Small intestine (tissue), 16 donors: ENCODE measurements at places on chromosomes 7 and 10.

DNA sequence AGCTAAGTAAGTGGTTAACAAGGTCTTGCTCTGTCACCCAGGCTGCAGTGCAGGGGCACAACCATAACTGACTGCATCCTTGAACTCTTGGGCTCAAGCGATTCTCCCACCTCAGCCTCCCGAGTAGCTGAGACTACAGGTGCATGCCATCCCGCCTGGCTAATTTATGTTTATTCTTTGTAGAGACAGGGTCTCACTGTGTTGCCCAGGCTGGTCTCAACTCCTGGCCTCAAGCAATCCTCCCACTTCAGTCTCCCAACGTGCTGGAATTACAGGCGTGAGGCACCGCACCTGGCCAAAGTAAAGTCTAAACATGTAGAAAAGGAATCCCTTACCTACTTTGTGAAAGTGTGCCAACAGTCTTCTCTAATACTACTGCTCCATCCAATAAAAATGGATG is 17.9 kb downstream of the PARD3 start:
- no peaks in the 10 kb centered on the region for H3K27me3 ChIP-seq
- H3K4me3 ChIP-seq: no peak overlapping the region
- H3K36me3 ChIP-seq: no peaks in the 10 kb centered on the region
- no peak overlapping the region for H3K27ac ChIP-seq
- H3K4me1 ChIP-seq: peaks cover 6% of the 10 kb centered on the region
- DNase-seq: no peak

- peaks cover 25% of the 10 kb centered on the region for H3K4me1 ChIP-seq
- no peak overlapping the region for H3K4me3 ChIP-seq
- H3K36me3 ChIP-seq: no peaks in the 10 kb centered on the region
- H3K27ac ChIP-seq: no peak overlapping the region
Measured at GRCh38 chr10:50395851-50396250, 144.5 kb upstream of the ASAH2 start.

DNA sequence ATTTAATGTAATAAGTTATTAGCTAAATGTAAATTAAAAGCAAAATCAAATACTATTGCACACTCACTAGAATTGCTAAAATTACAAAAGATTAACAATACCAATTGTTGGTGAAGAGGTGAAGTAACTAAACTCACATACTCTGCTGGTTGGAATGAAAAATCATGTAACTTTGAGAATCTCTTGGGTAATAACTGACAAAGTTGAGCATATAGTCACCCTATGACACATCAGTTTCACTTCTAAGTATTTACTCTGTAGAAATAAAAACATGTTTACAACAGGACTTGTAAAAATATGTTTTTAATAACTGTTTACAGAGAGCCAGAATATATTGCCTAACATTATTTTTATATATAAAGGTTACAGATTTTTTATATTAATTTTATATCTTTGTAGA is 33.6 kb downstream of the CNTNAP2 start:
- no peak overlapping the region for H3K27ac ChIP-seq
- H3K27me3 ChIP-seq: no peaks in the 10 kb centered on the region
- DNase-seq: no peak
- no peaks in the 10 kb centered on the region for H3K36me3 ChIP-seq
- H3K4me3 ChIP-seq: no peak overlapping the region

DNA sequence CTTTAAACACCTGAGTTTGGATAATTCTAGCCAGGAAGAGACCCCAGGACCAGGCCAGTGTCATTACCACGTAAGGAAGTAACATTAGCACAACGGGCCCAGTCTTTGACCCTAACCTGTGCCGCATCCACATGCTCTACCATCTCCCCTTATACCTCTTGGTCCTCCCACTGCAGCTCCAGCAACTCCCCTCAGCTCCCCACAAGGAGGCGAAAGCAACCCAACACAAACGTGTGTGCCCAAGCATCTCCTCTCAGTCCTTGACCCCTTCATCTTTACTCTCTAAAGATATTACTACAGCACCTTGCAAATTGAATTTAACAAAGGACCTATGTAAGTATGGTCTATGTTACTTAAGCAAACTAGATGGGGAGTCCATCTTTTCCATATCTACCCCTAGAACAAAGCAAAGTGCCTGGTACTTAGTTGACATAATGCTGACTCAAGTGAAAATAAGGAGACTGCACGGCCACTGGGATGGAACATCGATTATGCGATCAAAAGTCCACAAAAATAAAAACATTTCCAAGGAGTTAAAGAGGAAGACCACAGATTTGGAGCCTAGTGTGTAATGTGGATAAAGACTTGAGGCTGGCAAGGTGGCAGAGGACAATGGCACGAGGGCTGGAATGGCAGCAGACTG is 147.7 kb downstream of the JAZF1 start:
- no peak for DNase-seq
- H3K27me3 ChIP-seq: no peaks in the 10 kb centered on the region
- no peak overlapping the region for H3K4me3 ChIP-seq
- H3K27ac ChIP-seq: no peak overlapping the region

- H3K27me3 ChIP-seq: no peaks in the 10 kb centered on the region
- peaks cover 2% of the 10 kb centered on the region for H3K4me1 ChIP-seq
- no peaks in the 10 kb centered on the region for H3K36me3 ChIP-seq
- H3K27ac ChIP-seq: no peak overlapping the region
- no peak overlapping the region for H3K4me3 ChIP-seq
- no peak for DNase-seq
Measured at GRCh38 chr7:116697761-116698160, 25.8 kb downstream of the MET start.

DNA sequence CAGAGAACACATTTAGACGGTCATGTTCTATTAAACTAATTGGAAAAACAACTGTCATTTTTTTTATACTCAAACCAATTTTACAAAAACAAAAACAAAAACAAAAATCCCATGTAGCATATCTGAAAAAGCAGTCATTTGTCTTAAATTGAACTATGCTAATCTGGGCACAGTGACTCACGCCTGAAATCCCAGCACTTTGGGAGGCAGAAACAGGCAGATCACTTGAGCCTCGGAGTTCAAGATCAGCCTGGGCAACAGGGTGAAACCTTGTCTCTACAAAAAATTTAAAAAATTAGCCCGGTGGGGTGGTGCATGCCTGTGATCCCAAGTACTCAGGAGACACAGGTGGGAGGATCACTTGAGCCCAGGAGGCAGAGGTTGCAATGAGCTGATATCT is 253.4 kb downstream of the DOCK4 start:
- H3K27ac ChIP-seq: no peak overlapping the region
- H3K27me3 ChIP-seq: no peaks in the 10 kb centered on the region
- no peak for DNase-seq
- H3K4me1 ChIP-seq: no peaks in the 10 kb centered on the region
- no peaks in the 10 kb centered on the region for H3K36me3 ChIP-seq

- peak overlapping the region; percentile 52 for H3K27ac ChIP-seq
- H3K27me3 ChIP-seq: peaks cover 20% of the 10 kb centered on the region
- H3K4me1 ChIP-seq: no peaks in the 10 kb centered on the region
- H3K4me3 ChIP-seq: no peak overlapping the region
- DNase-seq: no peak
Measured at GRCh38 chr10:6071181-6072175, 9.3 kb upstream of the IL2RA start.

DNA sequence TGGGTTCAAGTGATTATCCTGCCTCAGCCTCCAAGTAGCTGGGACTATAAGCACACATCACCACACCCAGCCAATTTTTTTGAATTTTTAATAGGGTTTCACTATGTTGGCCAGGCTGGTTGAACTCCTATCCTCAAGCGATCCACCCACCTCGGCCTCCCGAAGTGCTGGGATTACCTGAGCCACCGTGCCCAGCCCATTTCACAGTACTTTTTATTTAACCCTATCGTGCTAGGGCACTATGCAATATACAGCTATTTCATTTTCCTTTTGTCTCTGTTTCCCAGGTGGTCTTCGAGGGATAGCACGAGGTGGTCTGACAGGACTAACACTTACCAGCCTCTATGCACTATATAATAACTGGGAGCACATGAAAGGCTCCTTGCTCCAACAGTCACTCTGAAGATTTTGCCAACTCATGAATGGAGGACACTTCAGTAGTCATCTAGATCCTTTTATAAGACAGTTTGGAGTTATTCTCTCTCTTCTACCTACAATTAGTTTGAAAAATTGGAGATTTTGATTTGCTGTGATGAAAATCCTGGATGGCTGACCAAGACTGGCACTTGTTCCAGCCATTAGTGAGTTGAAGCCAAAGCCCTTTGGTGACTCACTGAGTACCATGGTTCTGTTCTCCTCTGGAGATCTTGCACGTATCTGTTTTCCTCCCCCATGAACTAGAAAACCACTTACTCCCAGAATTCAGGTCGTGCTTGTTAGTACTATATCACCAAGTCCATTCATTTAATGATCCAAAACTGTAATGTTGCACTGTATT is 27.3 kb downstream of the NCOA4 start:
- no peak overlapping the region for H3K27ac ChIP-seq
- H3K27me3 ChIP-seq: no peaks in the 10 kb centered on the region
- peaks cover 3% of the 10 kb centered on the region for H3K4me1 ChIP-seq

DNA sequence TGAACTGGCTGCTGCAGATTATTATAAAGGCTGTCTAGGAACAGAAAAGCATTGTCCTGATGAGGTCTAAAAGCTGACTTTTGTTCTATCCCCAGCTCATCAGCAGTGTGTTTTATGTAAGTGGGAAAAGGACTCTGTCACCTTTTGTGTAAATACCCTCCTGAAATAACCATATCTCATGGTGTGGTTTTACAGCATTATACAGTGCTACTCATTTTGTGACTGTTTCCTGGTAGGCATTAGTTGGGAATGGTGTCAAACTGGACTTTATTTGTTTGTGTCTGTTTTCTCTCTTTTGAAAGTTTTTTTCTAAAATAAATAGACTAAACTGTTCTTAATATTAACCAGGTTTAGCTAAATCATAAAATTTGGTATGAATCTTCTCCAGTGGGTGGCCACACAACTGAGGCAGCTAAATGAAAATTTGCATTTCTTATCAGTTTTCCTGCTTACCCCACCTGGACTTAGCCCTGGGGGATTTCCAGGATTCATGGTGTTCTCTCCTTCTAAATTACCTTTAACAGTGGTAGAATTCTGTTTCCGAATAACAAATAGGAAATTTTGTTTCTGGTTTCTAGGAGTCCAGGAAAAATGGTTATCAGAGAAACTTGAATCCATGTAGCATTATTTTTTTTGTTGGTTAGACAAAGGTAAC is 140.9 kb downstream of the LHFPL3 start:
- no peaks in the 10 kb centered on the region for H3K27me3 ChIP-seq
- H3K27ac ChIP-seq: no peak overlapping the region
- H3K36me3 ChIP-seq: no peaks in the 10 kb centered on the region

DNA sequence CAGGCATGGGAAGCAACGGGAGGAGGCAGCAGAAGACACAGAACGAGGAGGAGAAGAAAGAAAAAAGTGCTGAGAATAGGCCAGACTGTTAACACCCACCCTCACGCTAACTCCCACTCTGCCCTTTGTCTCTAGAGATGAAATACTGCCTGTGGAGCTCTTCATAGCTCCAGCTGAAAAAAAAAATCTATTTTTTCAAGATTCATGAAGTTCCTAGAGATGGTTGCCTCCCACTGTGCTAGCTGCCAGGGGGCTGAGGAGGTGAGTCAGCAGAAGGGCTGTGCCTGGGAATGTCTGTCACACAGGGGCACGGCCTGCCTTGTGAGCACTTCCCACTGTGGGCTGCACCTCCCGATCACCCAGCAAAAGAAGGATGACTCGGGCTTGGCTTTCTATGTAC is 144.5 kb downstream of the RNF216 start:
- H3K27ac ChIP-seq: no peak overlapping the region
- no peak for DNase-seq
- H3K36me3 ChIP-seq: no peaks in the 10 kb centered on the region

- DNase-seq: no peak
- no peaks in the 10 kb centered on the region for H3K27me3 ChIP-seq
- no peak overlapping the region for H3K27ac ChIP-seq
Measured at GRCh38 chr7:43625453-43625852, 42.5 kb downstream of the STK17A start.

DNA sequence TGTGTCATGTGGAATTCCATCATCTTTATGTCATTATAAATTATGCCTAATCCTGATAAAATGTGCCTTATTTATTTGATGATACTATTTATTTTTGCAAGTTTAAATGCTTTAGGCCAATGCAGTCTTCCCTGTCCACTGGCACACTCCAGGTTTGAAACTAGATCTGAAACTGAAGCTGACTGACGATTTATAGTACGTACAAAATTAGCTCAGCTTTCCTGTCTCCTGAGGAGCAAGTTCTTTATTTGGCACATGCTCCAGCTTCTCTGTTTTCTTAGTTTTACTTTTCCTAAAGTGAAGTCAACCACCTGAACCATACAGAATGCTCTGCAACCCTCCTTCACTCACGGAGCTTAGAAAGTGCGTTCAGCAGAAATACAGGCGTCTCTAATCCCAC is 164.1 kb downstream of the HECW1 start:
- DNase-seq: no peak
- no peaks in the 10 kb centered on the region for H3K36me3 ChIP-seq
- no peaks in the 10 kb centered on the region for H3K4me1 ChIP-seq

DNA sequence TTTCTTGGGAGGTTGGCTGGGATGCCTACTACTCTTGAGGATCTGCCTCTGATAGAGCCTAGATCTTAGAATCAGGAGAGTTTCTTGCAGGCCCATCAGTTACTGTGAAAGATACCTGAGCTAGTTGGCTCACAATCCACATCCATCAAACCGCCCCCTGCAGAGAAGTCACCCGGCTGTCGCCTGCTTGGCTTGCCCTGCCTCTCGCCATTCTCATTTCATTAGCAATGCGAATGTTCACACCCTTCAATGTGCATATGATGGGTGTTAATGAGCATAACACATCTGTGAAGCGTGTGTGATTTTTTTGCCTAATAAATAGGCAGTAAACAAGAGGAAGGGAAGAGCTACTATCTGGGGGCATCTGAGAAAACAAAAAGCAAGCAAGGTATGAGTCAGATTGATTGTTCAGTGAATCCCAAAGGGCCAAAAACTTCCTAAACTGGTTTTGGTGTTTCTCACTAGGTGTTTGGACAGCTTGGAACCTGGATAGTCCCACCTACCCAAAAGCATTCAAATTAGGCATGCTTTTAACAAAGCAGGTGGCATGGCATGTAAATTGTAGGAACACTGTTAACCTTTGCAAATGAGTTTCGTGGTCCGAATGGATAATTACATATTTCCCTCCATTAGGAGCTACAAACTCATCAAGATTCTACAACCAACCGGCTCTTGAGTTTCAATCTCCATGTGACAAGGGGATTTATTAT is 272.3 kb upstream of the C7orf33 start:
- H3K36me3 ChIP-seq: no peaks in the 10 kb centered on the region
- peaks cover 5% of the 10 kb centered on the region for H3K4me1 ChIP-seq
- no peak for DNase-seq
- no peak overlapping the region for H3K27ac ChIP-seq
